Heart left ventricle (tissue), 16 donors: ENCODE measurements at places on chromosomes 16 and 17. TPM values are rescaled to one million over a fixed set of nuclear protein-coding genes. Genes with fewer than 3 reads are reported as not detected.

GRCh38 chr17:48244121-48244711, 136.7 kb downstream of the SNX11 start:
- no peak for DNase-seq

GRCh38 chr16:48413272-48413671, 28.1 kb upstream of the SIAH1 start:
- DNase-seq = no peak

- no peak for DNase-seq
These were observed 20.5 kb downstream of the MYO15A start for GRCh38 chr17:18129041-18129502.

DNA sequence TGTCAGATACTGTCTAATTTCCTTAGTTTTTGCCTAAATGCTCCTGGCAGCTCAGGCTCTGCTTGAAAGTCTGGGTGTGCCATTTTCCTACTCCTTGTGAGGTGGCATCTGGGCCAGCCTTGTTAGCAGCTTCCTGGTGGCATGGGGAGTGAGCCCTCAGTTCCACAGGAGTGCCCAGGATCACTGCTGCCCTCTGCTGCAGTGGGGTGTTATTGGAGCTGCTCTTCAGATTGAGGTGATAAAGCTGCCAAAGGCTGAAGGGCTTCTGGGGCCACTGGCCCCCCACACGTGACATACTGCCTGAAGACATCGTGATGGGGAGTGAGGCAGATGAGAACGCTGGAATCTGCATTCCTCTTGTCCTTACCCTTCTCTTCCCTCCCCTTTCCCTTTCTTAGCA, 27.4 kb downstream of the CEP95 start:
- DNase-seq = no peak

- DNase-seq = no peak
These were observed 65.7 kb downstream of the ARSG start for GRCh38 chr17:68356949-68357455.

- DNase-seq = no peak
These were observed 23.4 kb downstream of the SLC25A10 start for GRCh38 chr17:81735264-81736102.

DNA sequence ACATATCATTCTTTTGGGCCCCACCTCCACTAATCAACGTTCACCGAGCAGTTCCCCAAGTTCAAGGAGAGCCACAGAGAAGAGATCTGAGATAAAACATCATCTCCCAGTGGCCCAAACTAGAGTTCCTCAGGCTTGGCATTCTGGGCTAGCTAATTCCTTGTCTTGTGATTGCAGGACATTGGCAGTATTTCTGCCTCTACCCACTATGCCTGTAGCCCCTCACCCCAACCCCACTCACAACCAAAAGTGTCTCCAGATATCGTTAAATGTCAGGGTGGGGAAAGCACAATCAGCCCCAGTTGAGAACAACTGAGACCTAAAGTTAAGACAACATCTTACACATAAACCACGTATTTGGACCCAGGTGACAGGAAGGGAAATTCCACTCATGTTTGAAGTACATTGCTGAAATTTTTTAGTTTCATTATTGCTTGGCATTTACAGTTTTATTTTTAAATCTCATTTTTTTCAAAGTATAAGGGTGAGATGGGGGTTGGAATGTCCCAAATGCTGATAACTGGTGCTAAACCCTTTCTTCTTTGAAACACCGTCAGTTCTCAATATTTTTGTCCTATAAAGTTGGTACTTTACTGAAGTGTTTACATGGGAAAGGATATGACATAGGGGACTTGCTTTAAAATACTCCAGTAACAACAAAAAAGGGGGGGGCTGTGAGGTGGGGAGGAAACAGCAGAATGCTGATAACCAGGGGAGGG, 13.6 kb downstream of the ZC3H7A start:
- no peak for DNase-seq

DNA sequence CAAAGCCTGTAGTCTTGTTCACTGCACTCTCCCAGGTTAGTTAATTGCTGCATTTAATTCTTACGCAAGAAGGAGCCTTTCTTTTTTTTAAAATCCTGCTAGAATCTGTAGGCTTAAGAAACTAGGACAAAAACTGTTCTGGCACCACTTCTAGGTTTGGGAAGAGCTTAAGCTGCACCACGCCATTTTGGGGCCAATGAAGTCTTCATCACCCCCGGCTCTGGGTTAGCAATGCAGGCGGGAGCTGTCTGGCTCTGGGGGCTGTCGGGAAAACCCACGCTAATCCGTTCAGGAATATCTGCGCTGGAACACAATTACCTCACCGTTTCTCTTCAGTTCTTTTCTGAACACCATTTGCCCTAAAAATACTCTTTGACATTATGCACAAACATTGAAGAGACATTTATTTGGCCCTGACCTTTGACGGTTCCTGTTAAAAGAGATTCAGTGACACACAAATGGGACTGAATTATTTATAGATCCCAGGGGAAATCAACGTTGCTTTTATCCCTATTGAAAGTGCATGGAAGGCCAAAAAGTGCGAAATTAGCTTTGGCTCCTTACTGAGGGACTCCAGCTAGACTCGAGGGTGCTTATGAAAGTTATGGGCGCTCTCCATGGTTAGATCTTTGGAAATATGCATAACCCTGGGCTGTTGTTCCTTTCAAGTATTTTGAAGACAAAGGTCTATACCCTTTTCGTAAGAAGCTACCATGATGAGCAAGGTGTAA, 249.2 kb downstream of the HAPSTR1 start:
- no peak for DNase-seq

The OTOP2 gene
- total RNA-seq = not detected

The INCA1 gene
- total RNA-seq = 0.75 TPM
